ENCODE measurements at places on chromosomes 2 and 18.
A peak's percentile ranks its signal among the peaks of the same experiment; 100 is the strongest.

DNA sequence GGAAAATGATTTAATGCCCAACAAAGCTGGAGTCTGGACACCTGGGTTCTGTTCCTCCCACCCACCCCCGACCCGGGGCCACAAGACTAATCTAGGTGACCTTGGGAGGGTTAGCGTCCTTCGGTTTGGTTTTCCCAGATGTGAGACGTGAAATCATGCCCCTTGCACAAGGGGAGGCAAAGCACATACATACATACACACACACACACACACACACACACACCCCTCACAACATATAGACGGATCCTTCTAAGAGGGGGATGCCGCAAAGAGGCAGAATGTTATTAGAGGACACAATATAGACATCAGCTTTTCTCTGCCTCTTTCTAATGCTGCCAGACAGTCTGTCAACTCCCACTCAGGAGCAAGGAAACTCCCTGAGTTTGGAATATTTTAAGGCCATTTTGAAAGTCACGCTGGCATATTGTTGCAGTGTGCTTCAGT, 616 bp upstream of the RBMS1 start:
- no peak for DNase-seq

DNA sequence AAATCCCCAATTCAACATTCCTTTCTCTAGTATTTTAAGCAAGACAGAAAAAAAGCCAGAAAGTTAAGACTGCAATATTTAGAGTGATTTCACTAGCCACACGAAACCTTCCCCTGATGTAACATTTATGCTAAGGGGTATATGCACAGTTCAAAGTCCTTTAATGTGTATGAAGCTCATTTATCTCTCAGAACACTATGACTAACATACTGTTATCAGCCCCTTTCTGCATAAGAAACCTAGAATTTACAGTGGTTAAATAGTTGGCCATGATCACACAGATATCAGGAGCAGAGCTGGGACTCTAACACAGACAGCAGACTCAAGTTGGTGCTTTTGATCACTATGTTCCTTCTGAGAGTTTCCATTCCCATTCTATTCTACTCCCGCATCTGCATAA, 185.5 kb downstream of the CDH2 start:
- DNase-seq = no peak

- DNase-seq = no peak
Measured at GRCh38 chr2:108215794-108216211, 24.0 kb upstream of the SULT1C3 start.

DNA sequence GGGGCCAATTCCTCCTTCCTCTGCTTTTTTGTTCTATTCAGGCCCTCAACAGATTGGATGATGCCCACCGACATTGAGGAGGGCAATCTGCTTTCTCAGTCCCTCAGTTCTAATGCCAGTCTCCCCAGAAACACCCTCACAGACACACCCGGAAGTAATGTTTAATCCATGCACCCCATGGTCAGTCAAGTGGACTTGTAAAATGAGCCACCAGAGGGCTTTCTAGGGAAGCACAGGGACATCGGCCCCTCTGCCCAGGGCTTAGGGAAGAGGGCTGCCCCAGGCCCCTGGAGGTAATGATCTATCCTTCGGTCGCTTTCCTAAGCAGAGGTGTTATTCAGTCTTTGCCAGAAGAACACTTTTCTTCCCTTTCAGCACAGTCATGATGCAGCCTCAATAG, 107.4 kb downstream of the PDCL3 start:
- DNase-seq = no peak

GRCh38 chr18:36693931-36694620, 134.7 kb downstream of the TPGS2 start:
- DNase-seq = no peak

- DNase-seq = no peak
Measured at GRCh38 chr2:3588084-3588483, 6.8 kb upstream of the COLEC11 start.

- no peak for DNase-seq
Measured at GRCh38 chr2:43343573-43344304, 117.3 kb upstream of the ZFP36L2 start.

GRCh38 chr2:25491003-25491696, 149.4 kb upstream of the DNMT3A start:
- no peak for DNase-seq

- DNase-seq = no peak
Measured at GRCh38 chr2:121831841-121832240, 76.4 kb downstream of the TSN start.

DNA sequence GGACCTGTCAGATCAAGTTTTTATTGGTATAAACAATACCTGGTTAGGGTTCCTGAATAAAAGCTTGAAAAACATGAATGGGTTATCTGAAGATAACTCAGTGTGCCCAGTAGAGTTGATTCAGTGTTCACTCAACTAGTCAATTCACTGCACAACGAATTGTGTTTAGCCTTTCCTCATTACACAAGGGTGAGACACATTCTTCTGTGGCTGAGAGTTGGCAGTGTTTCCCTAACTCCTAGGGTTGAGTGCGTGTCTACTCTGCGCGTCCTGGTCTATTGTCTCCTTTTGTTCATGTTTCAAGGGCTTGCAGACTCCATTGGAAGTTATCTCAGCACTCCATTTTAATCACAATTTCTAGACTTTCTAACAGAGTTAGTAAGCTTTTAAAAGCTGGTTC, 32.8 kb upstream of the TMEM178A start:
- no peak for DNase-seq

- no peak for DNase-seq
Measured at GRCh38 chr2:146879882-146880281, 964.9 kb upstream of the ACVR2A start.

DNA sequence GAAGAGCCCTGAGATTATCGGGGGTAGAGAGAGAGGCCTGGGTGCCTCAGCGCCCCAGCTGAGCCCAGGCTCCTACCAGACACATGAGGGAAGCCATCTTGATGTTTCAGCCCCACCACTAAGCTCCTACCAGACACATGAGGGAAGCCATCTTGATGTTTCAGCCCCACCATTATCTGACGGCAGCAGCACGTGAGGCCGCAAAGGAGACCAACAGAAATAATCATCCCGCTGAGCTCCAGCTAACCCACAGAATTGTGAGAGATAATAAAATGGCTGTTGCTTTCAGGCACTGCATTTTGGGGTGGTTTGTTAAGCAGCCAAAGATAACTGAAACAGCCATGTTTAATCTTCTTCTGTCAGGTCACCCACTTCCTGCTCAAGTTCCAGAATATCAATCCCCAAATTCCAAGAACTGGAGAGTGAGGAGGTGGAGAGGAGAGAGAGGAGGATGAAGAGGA, 29.3 kb upstream of the SOS1 start:
- DNase-seq = no peak

DNA sequence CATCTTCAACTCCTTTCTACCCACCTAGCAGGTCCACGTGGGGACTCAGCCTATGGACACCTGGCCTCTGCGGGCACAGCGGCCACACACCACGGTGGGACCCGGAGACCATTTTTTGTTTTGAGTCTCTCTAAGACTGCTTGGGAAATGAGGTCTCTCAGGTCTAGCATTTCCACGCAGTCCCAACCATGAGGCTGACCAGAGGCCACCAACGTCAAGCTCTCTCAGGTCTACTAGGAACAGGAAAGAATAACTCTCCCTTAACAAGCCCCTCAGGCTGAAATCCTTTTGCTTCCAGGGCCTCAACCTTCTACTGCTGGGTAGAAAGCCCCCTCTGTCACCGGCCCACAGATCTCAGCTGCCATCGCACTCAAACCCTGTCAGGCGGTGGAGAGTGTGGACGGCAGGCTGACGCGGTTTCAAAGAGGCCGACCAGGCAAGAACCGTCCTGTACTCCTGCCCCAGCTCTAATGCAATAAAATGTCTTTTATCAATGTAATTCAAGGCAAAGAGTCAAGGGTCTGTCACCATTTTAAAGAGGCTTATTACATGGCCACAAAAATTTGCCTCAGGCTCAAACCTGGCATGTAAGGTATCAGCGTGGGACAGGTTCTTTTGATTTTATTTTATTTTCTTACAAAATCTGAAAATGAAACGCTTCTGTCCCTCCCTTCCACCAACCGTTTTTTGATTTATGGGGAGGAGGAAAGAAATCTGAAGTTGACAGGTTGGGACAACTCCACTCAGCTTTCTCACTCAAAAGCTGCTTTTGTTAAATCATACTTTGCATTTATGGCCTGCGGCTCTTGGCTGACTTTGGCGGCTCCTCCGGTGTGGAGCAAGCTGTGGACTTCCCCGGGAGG, 74.0 kb downstream of the BCL11A start:
- DNase-seq = no peak

GRCh38 chr2:68645523-68645922, 2.1 kb downstream of the PROKR1 start:
- no peak for DNase-seq

- DNase-seq = no peak
Measured at GRCh38 chr2:15507061-15507460, 54.1 kb downstream of the NBAS start.

DNA sequence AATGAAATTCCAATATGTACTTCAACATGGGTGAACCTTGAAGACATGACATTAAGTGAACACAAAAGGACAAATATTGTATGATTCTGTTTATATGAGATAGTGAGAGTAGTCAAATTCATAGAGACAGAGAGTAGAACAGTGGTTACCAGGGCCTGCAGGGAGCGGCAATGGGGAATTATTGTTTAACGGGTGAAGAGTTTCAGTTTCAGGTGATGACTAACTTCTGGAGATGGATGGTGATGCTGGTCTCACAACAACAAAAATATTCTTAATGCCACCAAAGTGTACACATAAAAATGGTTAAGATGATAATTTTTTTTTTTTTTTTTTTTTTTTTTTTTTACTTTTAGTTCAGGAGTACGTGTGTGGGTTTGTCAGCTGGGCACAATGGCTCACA, 109.4 kb upstream of the TMEM200C start:
- DNase-seq = no peak

DNA sequence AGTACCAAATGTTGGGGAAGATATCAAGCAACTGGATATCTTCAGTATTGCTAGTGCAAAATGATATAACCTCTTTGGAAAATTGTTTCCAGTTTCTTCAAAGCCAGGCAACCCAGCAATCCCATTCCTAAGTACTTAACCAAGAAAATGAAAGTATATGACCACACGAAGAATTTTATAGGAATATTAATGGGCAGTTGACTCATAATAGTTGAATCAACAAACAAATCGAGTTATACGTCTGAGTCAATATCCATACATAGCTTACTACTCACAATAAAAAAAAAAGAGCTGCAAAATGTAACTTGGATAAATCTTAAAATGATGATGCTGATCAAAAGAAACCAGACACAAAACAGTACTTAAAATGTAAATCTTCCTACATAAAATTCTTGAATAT, 810.4 kb downstream of the METTL4 start:
- DNase-seq = no peak

- DNase-seq = no peak
Measured at GRCh38 chr18:46466234-46467160, 190.5 kb downstream of the LOXHD1 start.

- peak; percentile 53 for DNase-seq
Measured at GRCh38 chr2:200812122-200813022, 662 bp downstream of the BZW1 start.

DNA sequence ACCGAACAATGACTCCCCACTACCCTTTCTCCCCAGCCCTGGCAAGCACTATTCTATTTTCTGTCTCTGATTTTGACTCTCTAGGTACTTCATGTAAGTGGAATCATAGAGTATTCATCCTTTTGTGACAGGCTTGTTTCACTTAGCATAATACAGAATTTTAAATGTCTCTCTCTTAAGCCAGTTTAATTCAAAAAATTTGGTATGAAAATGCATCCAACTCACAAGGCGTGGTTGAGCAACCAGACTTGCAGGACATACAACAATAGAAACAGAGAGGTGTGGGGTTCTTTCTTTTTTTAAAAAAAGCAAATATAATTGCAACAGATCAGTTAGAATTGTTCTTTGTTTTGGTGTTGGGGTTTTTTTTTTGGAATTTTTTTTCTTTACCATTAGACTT, 47.6 kb upstream of the TMEM87B start:
- DNase-seq = no peak

DNA sequence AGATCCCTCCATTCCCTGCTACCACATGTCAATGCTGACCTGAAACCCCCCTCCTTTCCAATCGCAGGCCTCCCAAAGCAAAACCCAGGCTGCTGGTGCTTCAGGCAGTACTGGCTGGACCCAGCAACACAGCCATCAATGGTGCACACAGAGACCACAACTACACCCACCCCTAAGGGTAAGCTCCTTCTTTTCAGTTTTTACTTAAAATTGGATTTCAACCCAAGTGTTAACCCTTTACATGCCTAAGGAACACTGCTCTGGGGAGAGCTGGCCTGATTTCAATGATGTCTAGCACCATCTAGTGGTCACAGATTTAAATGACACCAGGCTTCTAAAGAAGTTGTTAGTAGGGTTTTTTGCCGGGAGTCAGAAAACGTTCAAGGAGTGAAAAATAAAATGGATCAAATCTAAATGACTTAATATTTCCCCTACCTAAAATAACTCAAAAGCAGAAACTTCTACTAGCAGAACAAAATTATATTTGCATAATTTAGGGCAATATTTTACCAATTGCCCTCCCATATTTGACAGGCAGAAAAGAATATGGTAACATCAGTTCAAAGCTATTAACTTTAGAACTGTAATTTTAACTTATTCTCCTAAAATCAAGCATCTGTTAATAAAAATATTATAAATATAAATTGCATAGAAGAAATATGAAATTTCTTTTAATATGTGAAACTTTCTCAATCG, 24.6 kb downstream of the FECH start:
- DNase-seq = peak; percentile 53

- DNase-seq = no peak
Measured at GRCh38 chr2:139055202-139055601, 275.0 kb upstream of the NXPH2 start.

GRCh38 chr2:113858764-113859163, 31.1 kb upstream of the ACTR3 start:
- no peak for DNase-seq

DNA sequence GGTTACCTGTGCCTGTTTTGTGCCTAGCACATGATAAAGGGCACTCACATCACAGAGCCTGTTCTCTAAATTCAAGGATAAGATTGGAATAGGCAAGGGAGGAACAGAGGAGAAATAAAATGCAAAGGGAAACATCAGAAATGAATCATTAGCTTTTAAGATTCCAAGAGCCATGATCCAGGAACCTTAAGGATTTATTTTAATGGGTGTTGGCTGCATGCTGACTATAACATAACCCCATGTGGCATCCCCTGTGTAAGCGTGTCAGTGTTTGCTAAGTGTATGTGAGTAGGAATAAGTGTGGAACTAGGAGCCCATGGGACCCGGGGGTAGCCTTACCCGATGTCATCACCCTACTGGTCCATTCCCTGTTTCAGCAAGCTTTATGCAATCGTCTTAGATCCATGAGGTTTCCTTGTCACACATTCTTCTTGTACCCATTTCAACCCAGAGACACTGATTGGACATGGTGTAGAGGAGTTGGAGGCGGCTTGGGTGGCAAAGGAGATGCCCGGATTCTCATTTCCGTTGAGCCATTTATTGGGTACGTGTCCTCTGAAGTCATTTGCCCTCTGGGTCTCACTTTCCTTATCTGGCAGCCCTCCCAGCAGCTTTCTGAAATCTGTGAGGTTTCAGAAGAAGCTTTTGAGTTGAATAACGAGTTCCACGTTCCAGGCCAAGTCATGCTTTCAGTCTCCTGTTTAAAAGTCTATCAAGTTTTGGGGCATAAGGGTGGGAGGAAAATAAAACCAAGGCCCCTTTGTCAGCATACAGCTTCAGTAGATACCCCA, 117.0 kb downstream of the MGAT5 start:
- no peak for DNase-seq
